Stimulated activated naive CD4-positive, alpha-beta T cell treated with Interleukin-2 at 50 U/mL for 16 hours (primary cell): ENCODE measurements at places on chromosomes 2 and 18.

GRCh38 chr2:101823347-101823791 is 125.9 kb downstream of the MAP4K4 start:
- DNase-seq, result peak; percentile 66

GRCh38 chr2:61210332-61210981 is 48.5 kb downstream of the C2orf74 start:
- DNase-seq, result no peak

GRCh38 chr2:63993871-63994270 is 25.4 kb downstream of the VPS54 start:
- no peak for DNase-seq

DNA sequence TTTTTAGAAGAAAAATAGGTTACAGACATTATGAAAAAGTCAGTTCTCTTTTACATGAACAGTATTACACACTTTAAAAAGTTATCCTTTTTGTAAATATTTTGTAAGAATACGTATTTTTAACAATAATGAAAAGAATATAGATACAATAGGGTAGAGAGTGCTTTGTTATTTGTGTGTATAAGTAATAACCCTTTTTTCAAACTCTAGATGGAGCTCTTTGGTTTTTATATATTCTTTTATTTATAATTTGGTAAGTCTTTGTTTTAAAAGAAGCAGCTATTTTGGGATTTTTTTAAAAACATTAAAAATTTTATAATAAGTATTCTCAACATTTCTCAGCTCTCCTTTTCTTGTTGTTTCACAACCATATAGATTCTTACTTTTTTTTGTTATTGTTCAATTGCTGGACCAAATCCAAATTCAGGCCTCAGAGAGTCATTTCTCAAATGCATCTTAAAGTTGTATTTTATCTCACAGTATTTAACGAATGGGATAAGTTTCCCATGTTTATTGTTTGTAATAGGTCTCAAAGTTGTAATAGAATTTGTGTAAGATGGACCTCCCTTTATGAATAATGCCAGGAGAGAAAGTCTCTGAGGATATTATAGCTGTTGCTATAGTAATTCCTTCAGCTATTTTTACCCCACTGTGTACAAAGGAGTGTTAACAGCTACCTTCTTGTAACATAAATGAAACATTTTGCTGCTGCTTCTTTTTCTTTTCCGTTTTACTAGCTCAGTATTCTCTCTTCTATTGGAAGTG is 46.4 kb downstream of the ACYP2 start:
- no peak for DNase-seq

GRCh38 chr2:78109272-78109671 is 587.1 kb upstream of the LRRTM4 start:
- DNase-seq, result no peak

DNA sequence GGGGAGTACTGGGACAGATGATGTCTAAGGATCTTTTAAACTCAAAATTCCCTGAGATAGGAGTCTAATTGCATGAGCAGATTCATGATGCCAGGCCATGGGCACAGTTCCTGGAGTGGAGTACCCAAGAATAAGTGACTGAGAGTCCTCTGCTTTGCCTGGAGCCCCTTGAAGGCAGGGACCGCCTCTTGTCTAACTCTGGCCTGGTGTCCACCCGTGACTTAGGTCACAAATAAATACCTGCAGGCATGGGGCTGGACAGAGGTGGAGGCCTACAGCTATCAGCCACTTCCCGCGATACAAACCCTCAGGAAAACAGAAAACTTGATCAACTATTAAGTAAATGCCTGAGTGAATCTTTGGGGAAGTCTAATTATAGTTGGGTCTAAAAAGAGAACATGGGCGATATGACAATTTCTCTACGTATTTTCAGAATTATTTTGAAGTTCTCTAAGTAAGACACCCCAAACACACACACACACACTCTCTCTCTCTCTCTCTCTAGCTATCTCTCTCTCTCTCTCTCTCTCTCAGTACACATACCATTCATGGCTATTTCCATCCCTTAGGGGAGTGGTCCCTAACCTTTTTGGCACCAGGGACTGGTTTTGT is 1.8 kb upstream of the WIPF1 start:
- no peak for DNase-seq

DNA sequence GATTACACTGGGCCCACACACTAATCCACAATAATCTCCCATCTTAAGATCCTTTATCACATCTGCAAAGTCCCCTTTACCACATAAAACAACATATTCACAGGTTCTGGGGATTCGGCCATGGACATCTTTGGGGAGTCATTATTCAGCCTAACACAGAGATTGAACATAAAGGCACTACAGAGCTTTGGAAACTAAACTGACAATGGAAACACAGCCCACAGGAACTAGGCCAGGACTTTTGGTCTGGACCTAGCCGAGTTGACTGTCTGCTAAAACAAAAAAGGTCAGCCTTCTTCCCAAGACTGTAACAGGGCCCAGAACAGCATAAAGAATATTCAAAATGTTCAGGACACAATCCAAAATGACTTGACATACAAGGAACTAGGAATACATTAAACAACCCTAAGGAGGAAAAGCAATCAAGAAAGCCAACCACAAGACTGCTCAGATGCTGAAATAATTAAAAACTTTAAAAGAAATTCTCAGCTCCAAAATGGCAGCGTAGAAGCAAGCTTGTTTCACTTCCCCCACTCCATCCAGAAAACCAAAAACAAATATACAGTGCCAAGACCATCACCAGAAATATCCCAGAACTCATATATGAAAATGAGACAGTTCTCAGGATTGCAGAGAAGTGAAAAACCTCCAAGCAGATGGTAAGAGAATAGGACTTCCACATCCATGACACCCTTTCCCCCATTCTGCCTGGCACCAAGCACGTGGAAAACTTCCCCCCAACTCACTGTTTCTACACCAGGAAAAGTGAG is 207.8 kb downstream of the ATAD2B start:
- DNase-seq, result no peak

DNA sequence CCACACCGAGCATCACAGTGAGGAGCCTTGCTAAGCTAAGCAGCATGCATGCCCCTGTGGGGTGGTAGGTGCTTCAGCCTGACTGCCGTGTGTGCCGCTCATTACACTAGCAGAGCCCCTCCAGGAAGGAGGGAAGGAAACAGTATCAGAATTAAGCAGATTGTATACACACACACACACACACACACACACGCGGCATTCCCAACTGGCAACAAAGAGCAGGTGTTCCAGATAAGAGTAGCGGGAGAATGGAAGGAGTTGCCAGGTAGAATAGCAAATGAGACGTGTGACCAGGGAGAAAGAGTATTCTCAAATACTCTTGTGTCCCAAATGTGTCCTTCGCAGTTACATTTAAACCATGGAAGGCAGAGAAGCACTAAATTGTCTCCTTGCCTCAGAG is 47.6 kb upstream of the TTC39C start:
- DNase-seq, result no peak

DNA sequence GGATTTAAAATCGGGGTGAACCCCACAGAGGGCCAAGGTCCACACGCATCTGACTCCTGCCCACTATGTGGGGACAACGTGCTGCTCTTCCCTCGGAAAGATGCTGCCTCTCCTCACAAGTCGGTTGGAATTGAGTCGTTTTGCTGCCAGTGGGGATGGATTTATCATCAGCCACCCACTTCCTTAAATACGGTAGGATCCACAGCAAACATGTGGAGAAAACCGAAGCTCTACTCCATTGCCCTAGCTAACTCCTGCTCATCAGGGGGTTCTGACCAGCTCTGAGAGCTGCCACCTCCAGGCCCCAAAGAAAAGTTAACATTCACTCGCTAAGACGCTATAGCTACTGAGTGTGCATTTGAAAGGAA is 80.9 kb downstream of the CHRNA1 start:
- peak; percentile 5 for DNase-seq

GRCh38 chr2:185892484-185892883 is 153.9 kb downstream of the FSIP2 start:
- no peak for DNase-seq

DNA sequence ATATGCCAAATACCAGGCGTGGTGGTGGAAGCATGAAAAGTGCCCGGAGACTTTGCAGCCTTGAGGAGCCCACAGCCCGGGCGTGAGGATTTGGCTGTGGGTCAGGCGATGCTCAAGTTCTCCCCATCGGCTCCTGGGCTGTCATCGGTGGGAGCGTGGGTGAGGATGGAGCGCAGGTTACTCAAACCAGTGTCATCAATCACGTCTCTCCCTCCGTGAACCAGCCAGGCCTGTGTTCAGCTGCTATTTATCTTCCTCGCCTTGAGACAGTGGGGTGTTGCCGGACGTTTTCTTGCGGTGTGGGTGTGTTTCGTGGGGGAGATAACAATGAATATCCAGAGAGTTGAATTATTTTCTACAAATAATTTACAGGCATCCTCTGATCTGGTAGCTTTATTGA is 317.6 kb downstream of the EIPR1 start:
- DNase-seq, result no peak

GRCh38 chr2:150491943-150492342 is 4.5 kb upstream of the RND3 start:
- DNase-seq, result no peak

GRCh38 chr18:73614812-73615211 is 532.8 kb downstream of the FBXO15 start:
- DNase-seq, result no peak

DNA sequence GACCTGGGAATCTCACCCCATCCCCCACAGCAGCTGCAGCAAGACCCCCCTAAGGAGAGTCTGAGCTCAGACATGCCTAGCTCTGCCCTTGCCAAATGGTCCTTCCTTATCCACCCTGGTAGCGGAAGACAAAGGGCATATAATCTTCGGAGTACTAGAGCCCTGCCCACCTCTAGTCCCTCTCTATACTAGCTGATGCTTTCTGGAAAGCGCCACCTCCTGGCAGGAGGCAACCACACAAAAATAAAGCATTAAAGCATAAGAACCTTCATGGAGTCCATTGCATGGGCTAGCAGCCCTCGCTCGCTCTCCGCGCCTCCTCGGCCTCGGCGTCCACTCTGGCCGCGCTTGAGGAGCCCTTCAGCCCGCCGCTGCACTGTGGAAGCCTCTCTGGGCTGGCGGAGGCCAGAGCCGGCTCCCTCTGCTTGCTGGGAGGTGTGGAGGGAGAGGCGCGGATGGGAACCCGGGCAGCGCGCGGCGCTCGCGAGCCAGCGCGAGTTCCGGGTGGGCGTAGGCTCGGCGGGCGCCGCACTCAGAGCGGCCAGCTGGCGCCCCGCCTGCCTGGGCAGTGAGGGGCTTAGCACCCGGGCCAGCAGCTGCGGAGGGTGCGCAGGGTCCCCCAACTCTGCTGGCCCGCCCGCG is 941.2 kb downstream of the SUCLG1 start:
- no peak for DNase-seq

GRCh38 chr18:40371673-40372072 is 1583.4 kb upstream of the PIK3C3 start:
- no peak for DNase-seq

- no peak for DNase-seq
Measured at GRCh38 chr18:58965291-58966004, 100.8 kb downstream of the ZNF532 start.

DNA sequence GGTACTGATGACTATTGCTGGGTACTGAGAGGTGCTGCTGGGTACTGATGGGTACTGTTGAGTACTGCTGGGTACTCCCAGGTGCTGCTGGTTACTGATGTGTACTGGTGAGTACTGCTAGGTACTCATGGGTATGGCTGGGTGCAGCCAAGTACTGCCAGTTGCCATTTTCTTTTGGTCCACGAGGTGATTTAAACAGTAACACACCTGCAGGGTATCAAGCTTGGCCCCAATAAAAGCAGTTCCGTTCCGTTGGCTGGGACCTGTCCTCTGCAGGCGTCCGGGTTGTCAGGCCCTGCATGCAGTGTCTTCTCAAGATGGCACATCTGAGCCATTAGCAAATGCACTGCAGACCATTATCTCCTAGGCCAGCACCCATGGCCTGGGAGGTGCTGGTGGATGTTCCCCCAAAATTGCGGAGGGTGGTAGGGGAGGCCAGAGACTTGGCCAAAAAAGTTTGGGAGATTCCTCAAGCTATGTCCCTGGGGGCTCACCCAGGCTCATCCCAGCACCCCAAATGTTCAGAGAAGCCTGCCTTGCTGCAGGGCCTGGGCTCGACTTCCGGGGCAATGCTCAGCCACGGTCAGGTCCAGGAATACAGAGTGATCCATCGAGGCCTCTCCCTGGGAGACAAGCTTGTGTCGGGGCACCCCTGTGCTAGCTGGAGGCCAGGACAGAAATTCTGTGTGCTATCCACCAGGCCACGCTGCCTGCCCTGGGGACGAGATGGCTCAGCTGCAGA is 165.2 kb downstream of the TWIST2 start:
- DNase-seq, result no peak

DNA sequence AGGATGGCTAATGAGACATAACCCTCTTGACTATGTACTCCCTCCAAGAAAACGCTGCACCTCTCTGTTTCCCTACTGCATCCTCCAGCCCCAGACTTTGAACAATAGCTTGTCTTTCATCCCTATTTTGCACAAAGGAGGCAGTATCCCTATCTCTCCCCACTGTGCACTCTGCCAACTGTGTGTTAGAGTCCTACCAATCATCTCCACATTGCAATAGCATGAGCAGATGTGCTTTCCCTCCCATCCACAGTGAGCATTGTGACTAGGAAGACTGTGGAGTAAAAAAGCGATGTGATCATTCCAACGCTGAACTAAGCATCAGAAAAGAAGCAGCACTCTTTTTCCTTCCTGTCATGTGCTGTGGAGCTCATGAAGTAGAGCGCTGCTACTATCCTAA is 206.3 kb upstream of the GULP1 start:
- DNase-seq, result no peak

DNA sequence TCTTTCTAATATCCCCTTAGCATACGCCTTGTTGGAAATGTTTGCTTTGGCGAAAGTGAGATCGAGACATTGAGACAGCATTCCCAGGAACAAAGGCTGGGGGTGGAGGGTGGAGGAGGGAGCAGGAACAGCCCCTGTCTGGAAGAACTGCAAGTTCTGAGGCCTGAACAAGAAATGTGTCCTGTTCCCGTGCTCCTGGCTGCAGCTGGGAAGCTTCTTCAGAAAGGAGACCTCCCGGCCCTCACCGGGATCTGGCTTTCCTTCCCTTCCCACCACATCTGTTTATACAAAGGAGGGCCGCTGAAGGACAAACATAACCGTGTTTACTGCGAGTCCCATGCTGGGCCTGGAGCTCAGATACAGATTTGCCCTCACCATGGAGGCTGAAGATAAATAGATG is 35.9 kb downstream of the AFF3 start:
- no peak for DNase-seq

GRCh38 chr2:66802877-66803276 is 368.0 kb downstream of the MEIS1 start:
- no peak for DNase-seq

GRCh38 chr2:43224571-43225092 is 1.8 kb downstream of the ZFP36L2 start:
- peak; percentile 35 for DNase-seq

- DNase-seq, result no peak
Measured at GRCh38 chr18:3273042-3273441, 11.1 kb downstream of the MYL12B start.

DNA sequence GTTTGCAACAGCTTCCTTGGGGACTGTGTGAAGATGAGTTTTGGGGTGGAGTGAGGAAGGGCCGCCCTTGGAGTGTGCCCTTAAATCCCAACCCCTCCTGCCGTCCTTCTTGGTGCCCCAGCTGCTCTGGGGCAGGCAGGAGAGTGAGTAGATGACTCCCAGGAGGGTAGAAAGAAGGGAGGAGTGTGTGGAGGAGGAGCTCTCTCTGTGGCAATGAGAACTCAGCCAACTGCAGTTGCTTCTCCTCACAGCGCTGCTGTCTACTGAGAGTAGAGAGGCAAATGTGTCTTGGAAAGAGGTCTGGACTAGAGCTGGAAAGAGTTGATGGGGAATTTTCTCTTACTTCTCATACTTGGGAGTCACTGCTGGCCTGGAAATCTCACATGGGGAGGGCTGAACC is 21.8 kb upstream of the SIX2 start:
- DNase-seq, result no peak
